ENCODE measurements at places on chromosomes 6 and 20.

DNA sequence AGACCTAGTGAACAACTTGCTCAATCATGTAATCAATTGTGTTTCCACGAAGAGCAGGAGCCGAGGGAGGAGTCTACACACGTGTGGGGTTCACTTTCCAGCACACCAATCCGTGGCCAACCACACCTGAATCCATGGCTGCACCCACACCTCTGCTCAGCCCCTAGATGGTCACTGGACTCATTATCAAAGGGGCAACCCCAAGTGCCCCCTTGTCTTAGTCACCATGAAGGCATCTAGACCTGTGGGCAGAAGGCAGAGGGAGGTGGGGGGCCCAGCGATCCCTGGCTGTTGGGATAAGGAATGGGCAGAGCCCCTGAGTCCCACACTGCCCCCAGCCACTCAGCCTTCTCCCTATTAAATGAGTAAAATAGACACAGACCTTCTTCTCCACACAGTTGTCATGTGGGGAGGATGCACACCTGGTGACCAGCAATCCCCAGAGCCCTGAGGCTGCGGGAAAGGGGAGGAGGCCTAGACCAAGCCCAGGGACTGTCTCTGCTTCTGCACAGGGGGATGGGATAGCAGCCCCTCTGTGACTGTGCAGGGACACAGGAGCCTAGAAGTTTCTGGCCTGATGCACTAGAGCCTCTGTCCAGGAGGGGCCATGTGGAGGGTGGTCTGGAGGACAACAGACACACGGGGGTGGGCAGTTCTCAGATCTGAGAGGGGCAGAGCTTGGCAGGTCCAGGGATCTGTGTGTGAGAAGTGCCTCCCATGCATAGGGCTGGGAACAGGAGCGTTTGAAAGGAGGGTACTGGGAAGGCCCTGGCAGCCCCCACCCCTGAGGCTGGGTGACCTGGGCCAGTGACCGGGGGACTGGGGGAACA is 1.9 kb upstream of the RAET1L start:
- no peak for DNase-seq

GRCh38 chr6:733431-734219 is 40.7 kb upstream of the EXOC2 start:
- DNase-seq: no peak

- DNase-seq: no peak
Observed at GRCh38 chr20:32231245-32231644, 23.6 kb downstream of the POFUT1 start.

GRCh38 chr6:135983718-135984343 is 132.3 kb downstream of the PDE7B start:
- no peak for DNase-seq

DNA sequence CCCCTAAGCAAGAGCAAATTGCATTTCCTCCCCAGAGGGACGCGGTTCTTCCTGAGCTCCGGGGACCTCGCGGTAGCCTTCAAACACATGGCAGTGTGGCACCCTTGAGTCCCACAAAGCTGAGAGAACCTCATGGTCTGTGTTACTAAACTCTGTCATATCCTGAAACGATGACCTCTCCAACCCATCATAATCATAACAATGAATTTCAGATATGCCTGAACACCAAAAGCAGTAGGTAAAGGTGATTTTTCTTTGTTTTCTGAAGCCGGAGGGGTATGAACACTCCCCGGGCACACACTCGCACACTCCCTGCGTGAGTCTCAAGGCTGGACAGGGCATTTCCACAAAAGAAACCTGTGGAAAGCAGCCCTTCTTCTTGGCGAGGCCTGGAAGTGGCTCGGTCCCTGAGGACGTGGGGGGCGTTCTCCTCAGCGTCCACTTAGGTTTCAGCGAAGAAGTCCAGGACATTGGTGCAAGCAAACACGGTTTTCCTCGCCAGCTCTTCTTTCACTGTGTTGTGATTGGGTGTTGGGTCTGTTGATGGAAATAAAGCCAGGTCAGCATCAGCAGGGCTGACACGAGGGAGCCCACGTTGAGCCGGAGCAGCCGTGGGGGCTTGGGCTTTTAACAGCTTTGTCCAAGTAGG is 183.4 kb downstream of the ERMARD start:
- DNase-seq: no peak

DNA sequence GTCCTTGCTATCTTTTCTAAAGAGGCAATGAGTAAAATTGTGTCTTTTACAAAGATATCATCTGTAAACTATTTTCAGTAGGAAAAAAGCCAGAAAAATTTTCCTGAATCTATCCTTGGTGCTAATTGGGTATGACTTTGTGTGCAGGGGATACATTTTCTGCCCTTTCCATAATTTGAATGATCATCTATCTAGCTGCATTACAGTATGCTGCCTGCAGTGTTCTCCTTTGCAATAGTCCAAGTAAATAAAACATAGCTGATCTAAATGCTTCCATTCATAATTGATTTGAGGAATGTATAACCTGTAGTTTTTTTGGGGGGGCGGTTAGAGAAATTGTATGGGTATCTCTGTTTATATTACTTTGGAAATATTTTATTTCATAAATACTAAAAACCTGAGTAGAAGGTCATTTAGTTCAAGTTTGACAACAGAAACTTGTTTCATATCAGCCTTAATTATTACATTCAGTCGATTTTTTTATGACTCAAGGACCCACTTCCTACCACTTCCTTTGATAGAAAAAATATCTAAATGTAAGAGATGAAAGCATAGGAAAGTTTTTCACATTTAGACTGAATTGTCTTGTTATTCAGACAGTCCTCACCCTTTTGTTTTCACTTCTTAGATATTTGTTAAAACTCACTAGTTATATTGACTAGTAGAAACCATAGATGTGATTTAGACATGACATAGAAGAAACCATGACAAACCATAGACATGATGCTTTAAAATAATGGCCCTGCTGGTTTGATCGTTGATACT is 75.3 kb downstream of the AIG1 start:
- DNase-seq: no peak

DNA sequence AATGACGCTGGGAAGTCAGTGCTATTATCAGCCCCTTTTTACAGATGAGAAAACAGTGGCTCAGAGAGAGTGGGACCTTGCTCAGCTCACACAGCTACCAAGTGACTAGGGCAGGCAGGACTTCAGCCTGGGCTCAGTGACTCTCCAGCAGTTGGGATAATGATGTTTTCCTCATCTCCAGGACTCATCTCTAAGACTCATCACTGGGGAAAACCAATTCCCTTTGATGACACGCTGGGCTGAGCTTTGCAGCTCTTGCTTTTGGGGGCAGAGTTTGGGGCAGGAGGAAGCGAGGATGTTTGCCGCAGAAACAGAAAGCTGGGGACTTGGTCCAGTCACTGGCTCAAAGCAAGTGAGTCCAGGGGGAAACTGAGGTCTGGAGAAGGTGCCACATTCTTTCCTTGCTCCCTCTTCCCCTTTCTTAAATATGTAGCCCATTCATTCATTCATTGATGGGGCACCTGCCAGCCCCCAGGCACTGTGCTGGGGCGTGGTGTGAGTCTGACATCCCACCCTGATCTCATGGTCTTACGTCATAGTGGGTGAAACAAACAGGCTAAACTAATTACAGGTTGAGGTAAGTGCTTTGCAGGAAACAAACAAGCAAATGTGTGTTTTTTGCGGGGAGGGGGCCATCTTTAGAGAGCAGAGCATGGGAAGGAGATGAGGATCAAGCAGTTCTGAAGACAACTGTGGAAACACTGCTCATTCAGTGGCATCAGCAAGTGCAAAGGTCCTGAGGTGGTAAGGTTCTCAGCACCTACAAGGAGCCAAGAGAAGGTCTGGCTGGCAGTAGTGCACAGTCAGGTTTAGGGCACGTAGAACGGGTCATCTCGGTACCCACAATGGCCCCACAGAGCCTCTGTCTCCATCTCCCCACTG is 74.4 kb upstream of the PMEPA1 start:
- DNase-seq: no peak

- no peak for DNase-seq
Observed at GRCh38 chr20:34834459-34834893, 9.0 kb upstream of the NCOA6 start.

DNA sequence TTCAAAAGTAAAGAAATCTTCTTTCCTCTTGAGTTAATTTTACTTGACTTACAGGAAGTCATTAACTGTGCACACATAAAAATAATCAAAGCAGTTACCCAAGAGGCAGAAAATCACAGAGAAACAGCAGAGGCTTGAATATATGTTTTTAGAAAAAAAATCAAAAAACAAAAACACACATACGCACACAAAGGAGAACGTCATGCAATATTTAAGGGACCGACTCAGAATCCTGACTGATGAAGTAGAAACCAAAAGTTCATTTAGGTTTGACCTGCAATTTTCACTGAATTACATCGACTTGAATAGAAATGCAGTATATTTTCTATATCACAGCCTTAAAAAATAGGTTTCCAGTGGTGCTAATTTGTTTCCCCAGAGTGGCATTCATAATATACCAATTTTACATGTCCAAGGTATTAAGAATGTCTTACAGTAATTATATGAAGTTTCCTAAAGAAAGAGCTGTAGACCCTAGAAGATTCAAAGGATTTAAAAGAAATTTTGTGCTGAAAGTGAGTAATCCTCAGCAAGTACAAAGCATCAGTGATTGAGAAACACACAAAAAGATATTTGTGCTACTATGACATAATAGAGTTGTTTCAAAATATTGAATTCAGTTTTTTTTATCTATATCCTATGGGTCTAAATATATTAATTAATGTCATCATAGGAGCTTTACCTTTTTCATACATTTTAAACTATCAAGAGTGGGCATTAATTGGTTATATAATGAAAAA is 358.5 kb upstream of the RUNX2 start:
- no peak for DNase-seq

DNA sequence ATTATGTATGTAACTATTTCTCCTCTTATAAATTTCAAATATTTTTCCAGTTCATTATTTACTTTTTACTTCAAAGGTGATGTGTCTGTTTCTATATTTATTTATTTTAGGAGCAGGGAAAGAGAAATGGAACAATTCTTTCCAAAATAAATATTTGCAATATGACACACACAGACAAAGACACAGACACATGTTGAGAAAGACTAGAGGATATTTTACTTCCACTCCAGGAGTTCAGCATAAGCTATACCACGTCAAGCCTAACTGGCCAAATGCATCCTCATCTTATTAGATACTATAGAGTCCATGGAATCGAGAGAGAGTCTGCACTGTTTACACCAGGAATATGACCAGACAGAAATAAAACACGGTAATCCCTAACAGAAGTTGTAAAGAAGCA is 13.3 kb downstream of the RALGAPA2 start:
- no peak for DNase-seq

GRCh38 chr6:68122032-68122431 is 513.0 kb upstream of the ADGRB3 start:
- no peak for DNase-seq

- peak; percentile 70 for DNase-seq
Observed at GRCh38 chr6:35489995-35490791, 6.7 kb downstream of the TEAD3 start.

DNA sequence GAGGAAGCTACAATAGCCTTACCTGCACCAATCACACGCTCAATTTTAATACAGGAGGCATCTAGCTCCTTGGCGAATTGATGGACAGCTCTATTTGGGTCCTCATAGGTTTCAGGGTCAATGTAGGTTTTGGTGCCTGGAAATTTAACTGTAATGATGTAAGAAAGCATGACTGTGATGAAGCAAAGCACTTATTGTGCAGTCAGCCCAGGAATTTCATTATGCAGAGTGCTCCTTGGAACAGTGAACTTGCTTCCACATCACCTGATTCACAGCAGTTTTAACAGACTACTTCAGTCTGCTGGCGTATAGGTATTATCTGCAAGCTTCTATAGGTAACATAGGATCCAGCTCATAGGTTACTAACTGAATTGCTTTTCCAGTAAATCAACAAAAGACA is 160.0 kb downstream of the EPHA7 start:
- no peak for DNase-seq

DNA sequence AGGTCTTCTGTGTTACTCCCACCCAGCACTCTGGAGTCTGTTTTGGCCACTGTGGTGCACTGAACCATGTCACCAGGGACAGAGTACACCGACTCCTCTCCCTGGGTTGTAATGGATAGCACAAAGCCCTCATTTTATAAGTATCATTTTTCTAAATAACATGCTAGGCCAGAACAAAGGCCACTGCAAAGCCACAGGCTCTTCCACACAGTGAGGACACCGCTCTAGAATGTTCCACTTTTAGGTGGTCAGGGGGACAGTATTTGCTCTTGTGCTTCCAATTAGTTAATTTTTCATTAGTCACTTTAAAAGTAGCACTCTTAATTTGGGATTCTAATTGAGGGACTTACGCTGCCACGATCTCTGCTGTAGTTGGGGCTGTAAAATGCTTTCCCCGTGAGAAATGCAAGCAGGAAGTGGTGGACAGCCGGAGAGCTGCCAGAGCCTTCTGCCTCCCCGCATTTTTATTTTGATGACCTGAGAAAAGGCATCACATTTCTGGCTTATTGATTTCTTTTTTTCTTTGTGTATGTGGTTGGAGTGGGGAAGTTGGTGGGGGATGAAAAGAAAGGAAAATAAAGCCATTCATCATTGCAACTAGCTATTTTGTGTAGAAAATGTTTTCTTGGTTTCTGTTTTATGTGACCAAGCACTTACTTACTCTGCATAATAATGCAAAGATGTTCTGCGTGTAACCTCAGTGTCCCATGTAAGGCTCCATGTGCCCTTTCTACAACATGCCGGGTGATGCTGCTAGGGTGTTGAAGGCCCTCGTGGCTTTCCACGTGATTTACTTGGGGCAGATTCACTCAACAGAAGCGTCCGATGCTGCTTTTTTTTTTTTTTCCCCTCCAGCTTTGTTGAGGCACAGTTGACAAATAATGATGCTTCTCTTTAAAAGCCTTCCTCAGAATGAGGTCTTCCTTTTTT is 195.9 kb downstream of the SASH1 start:
- no peak for DNase-seq

- no peak for DNase-seq
Observed at GRCh38 chr20:47907031-47907675, 121.9 kb upstream of the SULF2 start.

- no peak for DNase-seq
Observed at GRCh38 chr20:50266293-50267040, 75.8 kb downstream of the CEBPB start.

DNA sequence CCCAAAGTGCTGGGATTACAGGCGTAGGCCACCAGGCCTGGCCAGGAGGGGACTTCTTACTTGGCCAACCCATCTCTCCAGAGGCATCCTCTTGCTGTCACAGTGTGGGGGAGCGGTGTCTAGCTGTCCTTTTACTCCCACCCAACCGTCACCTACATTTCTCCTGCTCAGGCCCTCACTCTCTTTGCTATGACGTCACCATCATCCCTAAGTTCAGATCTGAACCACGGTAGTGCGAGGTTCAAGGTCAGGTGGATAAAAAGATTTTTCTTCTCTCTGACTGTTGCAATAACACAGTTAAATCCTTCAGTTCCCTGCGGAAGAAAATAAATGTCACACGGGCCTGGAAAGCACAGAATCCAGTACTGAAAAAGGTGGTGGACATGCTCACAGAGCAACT is 7.3 kb upstream of the RAET1L start:
- DNase-seq: no peak

All from lower lobe of right lung (tissue), 2 donors.